ENCODE measurements at places on chromosomes 12 and 14.

- no peak for DNase-seq
Observed at GRCh38 chr12:106123551-106124081, 15.1 kb downstream of the NUAK1 start.

GRCh38 chr14:100803226-100803625 is 22.7 kb upstream of the MEG3 start:
- no peak for DNase-seq

GRCh38 chr12:58378028-58378427 is 436.7 kb downstream of the ATP23 start:
- DNase-seq = no peak

GRCh38 chr12:12714276-12715021 is 2.7 kb upstream of the CDKN1B start:
- DNase-seq = no peak

DNA sequence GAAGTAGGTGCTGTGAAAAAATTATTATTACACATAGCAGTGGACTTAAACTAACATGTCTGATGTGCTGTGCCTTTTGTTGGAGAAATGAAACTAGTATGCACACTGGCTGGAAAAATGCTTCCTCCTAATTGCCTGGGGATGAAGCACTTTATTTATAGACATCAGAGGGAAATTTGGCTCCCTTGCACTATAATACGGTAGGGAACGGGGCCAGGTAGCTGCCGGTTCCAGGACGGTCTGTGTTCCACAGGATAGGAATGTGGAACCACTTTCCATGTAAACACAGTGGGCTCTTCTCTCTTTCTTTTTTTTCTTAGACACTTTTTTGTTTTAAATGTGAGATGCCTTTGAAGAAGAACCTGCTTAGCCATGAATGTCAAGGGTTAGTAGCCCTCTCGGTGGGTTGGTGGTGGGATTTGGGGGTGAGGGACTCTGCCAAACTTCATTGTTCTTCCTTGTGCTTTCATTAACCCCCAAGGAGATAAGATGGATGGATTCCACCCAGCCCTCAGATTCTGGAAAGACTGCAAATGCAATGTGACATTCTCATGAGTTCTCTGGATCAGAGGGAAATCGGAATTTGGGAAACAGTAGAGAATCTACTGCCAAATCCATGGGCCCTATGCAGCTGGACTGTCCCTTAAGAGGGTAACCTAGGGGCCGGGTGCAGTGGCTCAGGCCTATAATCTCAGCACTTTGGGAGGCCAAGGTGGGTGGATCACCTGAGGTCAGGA is 58.0 kb upstream of the GSC start:
- no peak for DNase-seq

GRCh38 chr12:118493962-118494361 is 117.6 kb downstream of the SUDS3 start:
- no peak for DNase-seq

DNA sequence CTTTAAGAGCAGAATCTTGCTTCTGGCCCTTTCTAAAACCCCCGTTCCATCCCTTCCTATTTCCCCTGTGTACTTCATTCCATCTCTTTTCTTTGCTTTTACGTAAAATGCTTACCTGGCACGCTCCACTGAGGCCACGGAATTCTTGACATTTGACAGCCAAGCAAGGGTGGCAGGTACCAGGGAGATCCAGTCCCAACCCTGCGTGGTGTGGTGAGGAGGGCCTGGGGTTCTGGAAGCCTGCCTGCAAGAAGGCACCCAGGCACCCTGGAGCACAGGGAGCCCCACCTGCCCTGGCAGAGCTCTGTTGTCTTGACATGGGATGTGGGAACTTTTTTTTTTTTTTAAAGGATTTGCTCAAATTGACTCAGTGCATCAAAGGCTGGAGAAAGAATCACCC is 48.6 kb downstream of the ITPK1 start:
- no peak for DNase-seq

DNA sequence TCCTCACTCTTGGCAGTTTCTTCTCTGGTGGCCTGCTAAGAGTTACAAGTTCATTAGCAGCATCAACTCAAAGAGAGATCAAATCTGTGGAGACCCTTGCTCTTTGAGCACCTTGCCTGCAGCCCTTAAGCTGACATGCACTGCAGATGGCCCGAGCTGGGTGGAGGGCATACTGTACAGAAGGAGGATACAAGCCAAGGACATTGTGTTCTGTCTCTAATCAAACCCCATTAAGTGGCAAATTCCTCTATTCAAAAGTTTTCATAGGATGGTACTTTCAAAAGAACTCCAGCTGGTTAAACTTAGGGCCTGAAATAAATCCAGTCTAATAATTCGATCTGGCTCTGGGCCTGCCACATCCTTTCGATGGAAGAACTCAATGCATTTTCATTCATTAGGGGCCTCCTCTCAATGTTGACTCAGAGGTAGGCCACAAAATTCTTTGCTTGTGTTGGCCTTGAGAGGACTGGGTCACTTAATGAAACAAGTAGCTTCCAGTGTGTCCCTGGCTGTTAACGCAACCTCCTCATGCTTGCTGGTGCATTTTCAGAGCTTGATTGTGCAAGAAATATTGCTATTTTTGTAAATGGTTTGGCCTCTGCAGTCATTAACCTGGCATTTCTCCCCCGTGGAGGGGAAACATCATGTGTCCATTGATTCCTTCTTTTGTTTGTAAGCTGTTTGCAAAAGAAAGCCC is 318.2 kb downstream of the NUAK1 start:
- no peak for DNase-seq

DNA sequence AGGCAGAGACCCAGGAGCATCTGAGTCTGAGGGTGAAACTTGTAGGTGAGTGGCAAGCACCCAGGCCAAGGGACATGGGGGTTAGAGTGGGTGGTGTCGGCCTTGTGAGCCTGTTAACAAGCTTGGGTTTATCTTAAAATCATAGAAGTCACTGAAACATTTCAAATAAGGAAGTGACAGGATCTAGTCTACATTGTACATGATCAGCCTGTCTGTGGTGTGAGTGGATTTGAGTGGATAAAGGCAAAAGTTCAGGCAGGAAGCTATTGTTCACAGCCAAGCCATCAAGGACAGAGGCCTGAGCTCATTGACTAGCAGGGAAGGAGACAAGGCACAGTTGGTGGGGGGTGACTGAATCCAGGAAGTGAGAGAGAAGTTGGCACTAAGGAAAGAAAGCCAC is 59.3 kb upstream of the FKBP4 start:
- DNase-seq = no peak

DNA sequence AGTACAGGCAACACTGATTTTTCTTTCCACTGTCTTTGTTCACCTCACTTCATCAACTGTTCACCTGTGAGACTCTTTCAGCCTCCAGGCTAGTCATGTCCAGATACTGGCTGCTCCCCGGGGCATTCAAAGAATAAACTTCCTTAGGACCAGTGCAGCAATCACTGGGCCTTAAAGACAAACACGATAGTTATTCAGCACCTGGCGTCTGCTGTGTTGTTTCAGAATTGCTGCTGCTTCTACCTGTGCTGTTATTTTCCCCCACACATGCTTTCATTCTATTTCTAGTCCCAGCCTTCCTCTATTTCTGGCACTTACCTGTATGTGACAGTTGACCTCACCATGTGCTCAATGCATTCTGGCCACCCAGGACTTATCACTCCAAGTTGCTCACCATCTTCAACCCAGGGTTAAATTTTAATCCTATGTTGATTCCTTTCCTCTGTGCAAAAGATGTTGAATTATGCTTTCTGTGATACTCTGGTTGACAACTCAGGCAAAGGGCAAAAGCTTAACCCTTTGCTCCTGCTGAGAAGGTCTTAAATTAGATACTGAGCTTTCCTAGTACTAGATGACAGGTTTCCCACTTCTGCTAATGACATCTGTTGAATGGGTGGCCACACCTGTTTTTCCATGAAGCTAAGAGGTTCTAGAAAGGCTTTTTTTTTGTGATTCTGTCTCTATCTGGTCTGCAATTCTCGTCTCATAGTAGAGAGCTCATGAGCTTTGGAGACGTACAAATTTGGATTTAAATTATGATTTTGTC is 41.4 kb downstream of the PTPRQ start:
- DNase-seq = no peak

DNA sequence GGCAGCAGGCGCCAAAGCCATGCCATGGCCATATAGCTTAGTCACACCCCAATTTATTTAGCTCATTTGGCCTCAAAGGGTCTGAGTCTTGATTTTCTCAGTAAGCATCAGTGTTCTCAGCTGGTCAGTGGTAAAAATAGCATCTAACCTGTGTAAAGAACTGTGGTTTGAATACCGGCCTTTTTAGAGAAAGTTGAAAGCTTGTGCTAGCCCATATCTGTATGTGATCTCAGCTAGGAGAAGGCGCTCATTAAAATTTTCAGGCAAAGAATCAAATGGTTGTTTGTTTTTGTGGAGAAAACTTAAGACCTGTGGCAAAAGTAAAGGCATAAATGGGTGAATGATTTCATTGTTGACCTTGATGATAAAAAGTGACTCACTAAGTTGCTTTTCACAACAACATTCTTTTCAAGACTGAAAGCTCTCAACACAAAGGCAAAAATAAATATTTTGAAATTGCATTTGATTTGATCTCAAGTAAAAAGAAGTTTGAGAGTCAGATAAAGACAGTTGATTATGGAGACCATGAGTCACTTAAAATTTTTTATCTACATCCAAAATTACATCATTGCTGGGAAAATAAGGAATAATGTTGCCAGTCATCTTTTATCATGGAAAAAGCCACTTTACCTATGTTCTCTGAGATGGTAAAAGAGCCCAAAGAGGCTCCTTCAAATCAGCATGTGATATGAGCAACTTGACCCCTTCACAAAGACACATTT is 128.5 kb upstream of the RGS6 start:
- DNase-seq = no peak

DNA sequence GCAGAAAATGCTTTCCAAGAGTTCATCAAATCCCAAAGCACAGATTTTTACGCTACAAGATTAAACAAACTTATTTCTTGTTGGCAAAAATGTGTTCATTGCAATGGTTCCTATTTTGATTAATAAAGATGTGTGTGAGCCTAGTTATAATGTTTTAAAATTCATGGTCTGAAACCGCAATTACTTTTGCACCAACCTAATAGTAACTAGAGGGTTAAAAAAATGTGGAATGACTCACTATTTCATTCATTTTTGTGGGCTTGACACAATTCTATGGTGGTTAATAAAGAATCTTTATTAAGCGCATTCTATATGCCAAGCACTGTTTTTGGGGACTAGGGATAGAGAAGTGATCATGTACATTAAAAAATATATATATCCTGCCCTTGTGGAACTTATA is 38.6 kb upstream of the METAP2 start:
- no peak for DNase-seq

GRCh38 chr14:52269982-52270381 is 2.5 kb downstream of the PTGDR start:
- no peak for DNase-seq

DNA sequence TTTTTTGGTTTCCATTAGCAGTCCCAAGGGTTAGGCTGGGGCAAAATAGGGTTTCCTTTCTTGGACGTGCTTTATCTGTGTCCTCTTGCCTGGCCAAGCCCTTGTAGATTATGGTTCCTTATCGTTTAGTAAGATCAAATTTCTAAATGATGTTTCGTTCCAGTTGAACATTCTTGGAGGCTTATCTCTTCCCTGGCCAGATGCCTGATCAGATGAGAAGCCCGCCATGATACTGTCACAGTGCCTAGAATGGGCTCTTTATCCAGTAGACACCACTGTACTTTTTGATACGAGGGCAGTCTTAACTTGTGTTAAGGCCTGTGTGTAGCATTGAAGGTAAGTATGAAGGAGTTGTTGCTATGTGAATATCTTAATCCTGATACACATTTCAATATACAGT is 76.1 kb upstream of the TMEM263 start:
- DNase-seq = no peak

GRCh38 chr14:104929268-104930230 is 4.9 kb downstream of the PLD4 start:
- no peak for DNase-seq

GRCh38 chr12:116333402-116333801 is 55.9 kb upstream of the MED13L start:
- DNase-seq = no peak

GRCh38 chr12:54012631-54013409 is 4.0 kb downstream of the HOXC8 start:
- no peak for DNase-seq

GRCh38 chr14:39488600-39488999 is 56.4 kb upstream of the FBXO33 start:
- no peak for DNase-seq

GRCh38 chr12:57549909-57550640 is at the start of gene KIF5A:
KIF5A (plus strand) TSS chr12:57550044; CDS start chr12:57550272, 228 bp downstream.
- DNase-seq = peak; percentile 42

DNA sequence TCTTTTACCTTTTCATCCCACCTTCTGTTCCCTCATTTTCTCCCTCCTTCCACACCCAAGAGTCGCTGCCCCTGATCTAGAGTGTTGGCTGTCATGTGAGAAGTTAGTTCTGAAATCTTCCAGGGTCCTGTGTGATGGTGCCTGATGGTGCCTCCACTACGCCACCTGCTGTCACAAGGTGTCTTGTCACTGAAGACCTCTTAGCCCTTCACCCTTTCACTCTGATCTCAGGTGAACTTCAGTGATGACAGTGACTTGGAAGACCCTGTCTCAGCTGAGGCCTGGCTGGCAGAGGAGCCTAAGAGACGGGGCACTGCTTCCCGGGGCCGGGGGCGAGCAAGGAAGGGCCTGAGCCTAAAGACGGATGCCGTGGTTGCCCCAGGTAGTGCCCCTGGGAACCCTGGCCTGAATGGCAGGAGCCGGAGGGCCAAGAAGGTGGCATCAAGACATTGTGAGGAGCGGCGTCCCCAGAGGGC is 7.6 kb upstream of the PFDN5 start:
- DNase-seq = peak; percentile 57

DNA sequence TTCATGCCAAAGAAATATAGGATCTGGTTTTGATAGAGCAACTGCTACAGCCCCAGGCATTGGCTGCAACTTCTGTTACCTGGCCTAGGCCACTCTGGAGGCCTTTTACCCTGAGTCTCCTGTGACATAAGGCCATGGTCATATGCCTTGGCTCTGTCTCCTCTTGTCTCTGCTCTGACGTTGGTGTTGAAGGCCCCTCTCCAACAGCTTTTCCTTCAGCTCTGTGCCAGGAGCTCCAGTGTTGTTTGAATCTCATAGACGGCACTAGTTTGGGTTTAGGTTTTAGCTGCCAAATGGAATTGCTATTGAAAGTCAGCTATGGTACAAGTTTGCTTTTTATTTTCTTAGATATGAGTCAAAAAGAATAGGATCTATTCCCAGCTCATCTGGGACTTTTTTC is 41.1 kb downstream of the TTLL5 start:
- no peak for DNase-seq

- no peak for DNase-seq
Observed at GRCh38 chr14:90424075-90424474, 27.2 kb downstream of the CALM1 start.

- DNase-seq = no peak
Observed at GRCh38 chr12:102571889-102572288, 91.5 kb upstream of the IGF1 start.

All from stimulated activated CD4-positive, alpha-beta T cell treated with anti-CD3 and anti-CD28 coated beads, Interleukin-15, amount 100 ng/mL, for 1 hour (primary cell).